Lung microvascular endothelial cell (primary cell): ENCODE measurements at places on chromosomes 7 and 10. TPM values are rescaled to one million over a fixed set of nuclear protein-coding genes. Genes with fewer than 3 reads are reported as not detected.

Gene VIPR2
- total RNA-seq = not detected in 2 replicates

Gene OR2A1
- total RNA-seq = not detected in 2 replicates

Gene C7orf57
- not detected in 2 replicates for total RNA-seq

Gene PDSS1
- 2.6 and 4.6 TPM in 2 replicates for total RNA-seq

Gene PNLIPRP2
- total RNA-seq = not detected in 2 replicates

Gene CDHR1
- total RNA-seq = under 0.01 TPM in 2 replicates

Gene EPO
- total RNA-seq = not detected in 2 replicates

Gene LRRD1
- total RNA-seq = under 0.01 TPM in 2 replicates

Gene ADAMTS14
- total RNA-seq = not detected in 2 replicates

- DNase-seq = no peak
Measured at GRCh38 chr7:11335947-11336346, 362.3 kb downstream of the PHF14 start.

GRCh38 chr7:81410471-81411117, 359.3 kb downstream of the HGF start:
- peak; percentile 36 for DNase-seq

DNA sequence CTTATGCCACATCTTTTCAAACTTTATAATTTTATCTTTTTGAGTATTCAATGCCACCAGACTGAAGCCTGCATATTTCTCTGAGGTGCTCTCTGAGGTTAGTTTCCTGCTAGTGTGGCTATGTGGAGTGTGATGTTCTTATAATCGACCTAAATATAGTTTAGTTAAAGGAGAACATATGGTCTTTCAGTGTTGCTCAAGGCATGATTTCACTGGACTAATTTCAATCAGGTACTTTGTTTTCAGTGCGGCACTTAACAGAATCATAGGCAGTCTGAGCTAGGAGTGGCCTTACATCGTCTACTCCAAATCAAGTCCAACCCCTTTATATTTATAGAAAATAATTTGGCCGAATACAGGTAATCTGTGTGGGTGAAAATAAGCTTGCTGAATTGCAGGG, 134.2 kb downstream of the NXPH1 start:
- DNase-seq = no peak

DNA sequence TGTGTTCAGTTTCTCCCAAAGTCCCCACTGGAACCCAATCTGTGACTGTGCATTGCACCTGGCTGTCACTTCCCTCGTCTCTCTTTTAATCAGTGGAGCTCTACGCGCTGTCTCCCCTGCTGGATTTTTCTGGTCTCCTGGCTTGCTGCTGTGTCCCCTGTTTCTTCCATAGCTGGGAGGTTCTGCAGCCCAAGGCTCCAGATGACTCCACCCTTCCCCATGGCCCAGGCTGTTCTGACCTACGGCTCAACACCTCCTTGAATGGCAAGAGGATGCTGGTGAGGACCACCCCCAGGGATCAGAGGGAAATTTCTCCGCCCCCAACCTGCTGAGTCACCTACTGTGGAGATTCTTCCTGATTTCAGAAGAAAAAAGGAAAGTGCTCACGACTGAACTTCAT, 961.4 kb upstream of the ZNF722 start:
- no peak for DNase-seq

- no peak for DNase-seq
Measured at GRCh38 chr10:77887631-77888355, 38.8 kb downstream of the DLG5 start.

DNA sequence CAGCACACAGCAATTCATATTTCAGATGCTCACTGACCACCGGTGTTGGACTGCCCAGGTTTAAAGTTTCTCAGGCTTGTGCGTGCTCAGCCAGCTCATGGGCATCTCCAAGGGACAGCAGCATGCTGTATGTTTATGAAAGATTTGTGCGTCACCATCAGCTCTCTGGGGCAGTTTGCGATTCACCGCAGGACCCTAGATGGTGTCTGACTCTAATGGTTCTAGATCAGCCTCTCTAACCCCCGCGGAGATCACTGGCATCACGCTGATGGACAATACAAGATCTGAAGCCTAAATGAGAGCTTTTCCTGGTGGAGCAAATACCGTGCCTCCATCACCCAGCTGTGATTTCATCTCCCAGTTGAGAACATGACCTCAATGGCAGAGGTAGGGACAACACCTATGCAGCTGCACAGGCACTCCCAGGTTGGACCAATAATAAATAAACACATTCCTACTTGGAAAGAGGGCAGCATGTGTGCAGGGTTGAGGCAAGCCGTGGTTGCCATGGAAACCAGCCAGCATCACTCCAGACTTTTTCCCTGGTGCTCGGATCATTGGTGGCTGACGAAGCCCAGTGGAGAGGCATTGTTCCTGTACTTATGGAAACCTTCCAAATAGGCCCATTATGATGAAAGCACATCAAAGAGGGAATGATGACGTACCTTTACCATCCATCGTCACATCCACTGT, 253.6 kb downstream of the KCNMA1 start:
- DNase-seq = no peak

DNA sequence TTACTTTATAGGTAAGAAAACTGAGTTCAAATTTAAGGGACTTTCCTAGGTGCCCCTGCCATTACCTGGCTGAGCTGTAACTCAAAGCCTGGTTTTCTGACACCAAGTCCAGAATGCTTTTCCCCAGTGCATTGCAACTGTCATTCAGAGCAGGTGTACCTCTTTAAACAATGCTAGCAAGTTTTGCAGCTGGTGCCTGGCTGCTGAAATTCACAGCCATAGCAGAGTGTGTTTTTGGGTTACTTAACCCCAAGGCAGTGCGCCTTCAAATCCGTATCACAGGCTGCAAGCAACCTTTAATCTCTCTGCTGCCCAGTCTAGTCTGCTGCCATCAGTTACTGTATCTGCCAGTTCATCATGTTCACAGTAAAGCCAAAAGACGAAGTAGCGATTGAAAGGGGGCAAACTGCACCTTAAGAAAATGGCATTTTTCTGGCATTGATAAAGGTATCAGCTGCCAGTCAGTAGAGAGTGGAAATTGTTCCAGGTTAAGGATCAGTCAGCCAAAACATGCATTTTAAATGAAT, 265.4 kb downstream of the CSTF2T start:
- DNase-seq = no peak

- DNase-seq = no peak
Measured at GRCh38 chr7:32025381-32026082, 44.7 kb downstream of the PDE1C start.

- peak; percentile 2 for DNase-seq
Measured at GRCh38 chr7:82444220-82444909, 788 bp upstream of the CACNA2D1 start.

DNA sequence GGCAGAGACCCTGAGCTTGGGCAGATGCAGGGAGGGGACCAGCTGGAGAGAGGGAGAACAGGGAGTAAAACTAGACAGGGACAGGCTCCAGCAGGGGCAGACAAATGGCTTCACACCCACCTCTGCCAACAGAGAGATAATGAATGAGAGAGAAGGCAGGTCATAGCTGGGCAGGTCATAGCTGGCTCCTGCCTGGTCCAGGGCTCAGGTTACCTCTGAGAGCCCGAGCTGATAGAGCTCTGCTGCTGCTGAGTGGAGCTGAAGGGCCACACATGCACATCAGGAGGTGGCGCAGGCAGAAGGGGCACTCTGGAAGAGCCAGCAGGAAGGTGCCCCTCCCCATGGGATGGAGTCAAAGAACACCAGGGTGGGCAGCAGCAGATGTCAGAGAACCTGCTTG, 154.2 kb downstream of the GFRA1 start:
- no peak for DNase-seq

DNA sequence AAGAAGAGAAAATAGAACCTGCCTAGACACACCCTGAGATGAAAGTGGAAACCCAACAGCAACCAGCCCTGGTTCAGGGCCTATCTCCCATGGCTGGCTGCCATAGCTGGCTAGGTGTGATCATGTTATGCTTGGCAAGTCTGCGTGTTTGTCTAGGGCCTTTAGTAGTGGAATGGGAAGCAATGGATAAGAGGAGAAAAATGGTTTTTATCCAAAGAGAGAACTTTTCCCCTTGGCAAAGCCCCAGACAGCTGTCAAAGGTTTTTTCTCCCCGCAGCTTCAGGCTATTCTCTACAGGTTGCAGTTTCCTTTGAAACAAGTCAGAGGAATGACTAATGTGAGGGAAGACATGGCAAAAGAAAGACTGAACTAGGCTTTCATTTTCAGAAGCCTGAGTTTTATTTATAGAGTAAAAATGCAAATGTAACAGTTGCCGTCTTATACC, 161.5 kb downstream of the SEMA3D start:
- peak; percentile 45 for DNase-seq

DNA sequence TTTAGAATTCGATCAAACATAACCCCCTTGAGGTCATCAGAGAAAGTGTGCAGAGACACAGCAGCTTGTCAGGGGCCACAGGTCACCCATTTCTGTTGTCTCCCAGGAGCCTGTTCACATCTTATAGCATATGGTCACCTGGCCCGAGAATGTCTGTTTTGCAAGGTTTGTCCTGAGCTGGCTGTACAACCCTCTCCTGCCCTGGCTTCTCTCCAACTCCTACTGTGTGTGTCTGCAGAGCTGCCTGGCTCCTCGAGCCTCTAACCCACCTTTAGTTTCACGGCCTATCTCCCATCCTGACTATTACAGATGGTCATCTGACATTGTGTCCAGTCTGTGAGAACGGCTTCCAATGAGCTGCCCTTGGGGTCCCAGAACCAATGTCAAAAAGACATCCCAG, 683.4 kb downstream of the SDK1 start:
- DNase-seq = no peak

GRCh38 chr10:112915590-112916572, 34.2 kb upstream of the TCF7L2 start:
- no peak for DNase-seq

- no peak for DNase-seq
Measured at GRCh38 chr7:87450706-87451105, 24.8 kb downstream of the ABCB4 start.
